ENCODE measurements at places on chromosomes 11 and 22.

DNA sequence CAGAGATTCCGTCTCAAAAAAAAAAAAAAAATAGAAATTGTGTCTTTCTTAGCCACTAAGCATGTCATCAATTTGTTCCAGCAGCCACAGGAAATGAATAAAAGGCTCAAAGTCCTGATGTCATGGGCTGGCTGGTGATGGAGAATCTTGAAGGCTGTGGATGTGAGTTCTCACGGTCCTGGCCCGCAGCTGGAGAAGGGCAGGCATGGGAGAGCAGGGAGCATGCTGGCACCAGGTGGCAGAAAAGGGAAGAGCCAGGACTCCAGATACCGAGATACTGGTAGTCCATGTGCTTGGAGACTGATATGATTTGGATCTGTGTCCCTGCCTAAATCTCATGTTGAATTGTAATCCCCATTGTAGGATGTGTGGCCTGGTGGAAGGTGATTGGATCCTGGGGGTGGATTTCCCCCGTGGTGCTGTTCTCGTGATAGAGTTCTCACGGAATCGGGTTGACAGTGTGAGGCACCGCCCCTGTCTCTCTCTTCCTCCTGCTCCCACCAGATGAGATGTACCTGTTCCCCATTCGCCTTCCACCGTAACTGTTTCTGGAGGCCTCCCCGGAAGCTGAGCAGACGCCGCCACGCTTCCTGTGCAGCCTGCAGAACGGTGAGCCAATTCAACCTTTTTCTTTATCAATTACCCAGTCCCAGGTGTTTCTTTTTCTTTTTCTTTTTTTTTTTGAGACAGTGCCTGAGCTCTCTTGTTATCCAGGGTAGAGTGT, 18.1 kb downstream of the MRGPRD start:
- no peak for DNase-seq

- no peak for DNase-seq
These were observed 1041.3 kb downstream of the OPCML start for GRCh38 chr11:132490978-132491377.

GRCh38 chr11:81222491-81222890, 1511.2 kb downstream of the FAM181B start:
- no peak for DNase-seq

DNA sequence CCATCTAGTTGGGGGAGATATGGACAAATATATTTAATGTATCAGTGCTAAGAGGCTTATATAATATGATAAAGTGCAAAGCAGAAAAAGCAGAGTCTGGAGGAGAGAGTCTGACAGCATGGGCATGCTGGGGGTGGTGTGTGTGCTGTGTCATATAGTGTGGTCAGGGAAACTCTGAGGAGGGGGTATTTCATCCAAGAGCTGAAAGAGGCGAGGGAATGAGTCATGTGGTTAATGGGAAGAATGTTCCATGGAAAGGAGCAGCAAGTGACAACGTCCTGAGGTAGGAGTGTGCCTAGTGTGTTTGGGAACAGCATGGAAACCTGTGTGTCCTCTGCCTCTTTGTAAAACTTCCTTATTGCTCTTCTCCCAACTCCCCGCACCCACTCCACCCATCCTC, 38.0 kb downstream of the EIF3F start:
- DNase-seq: no peak

DNA sequence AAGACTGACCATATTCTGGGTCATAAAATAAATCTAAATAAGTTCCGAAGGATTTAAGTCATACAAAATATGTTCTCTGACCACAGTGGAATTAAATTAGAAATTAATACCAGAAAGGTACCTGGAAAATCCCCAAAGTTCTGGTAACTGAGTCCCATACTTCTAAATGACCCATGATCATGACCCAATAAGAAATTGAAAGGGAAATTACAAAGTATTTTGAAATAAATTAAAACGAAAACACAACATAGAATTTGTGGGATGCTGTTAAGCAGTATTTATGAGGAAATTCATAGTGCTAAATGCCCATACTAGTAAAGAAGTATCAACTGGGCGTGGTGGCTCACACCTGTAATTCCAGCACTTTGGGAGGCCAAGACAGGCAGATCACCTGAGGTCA, 23.4 kb upstream of the IL10RA start:
- DNase-seq: no peak

DNA sequence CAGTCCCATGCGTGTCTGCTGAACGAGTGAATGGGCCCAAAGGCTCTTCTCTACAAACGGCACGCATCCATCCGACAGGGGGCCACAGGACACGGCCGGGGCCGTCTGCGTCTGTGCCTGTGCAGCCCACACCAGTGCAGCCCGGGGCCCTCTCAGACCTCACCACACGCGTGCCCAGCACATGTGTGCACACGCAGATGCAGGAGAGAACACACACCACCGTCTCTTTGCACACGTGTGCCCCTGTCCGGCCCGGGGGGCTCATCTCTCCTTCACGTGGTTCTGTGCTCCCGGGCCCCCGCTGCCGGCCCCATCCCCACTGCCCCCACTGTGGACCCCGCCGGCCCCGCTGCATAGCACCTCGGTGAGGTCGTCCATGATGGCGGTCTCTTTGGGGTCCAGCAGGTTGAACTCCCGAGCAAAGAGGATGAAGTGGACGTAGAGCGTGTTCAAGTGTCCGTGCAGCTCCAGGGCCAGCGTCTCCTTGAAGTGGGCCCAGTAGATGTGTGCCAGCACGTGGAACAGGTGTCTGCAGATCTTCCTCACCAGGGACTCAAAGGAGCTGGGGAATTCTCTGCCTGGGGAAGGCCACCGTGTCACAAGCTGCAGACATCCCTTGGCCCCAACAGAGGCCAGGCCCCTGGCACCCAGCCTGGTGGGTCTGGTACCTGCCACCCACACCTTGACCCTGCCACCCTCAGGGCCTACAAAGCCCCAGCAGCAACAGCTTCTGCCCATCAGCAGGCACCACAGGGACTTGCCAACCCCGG, 16.5 kb downstream of the MOB2 start:
- no peak for DNase-seq

GRCh38 chr11:19160847-19161246, 40.9 kb downstream of the CSRP3 start:
- no peak for DNase-seq

- DNase-seq: no peak
These were observed 141.2 kb downstream of the CTTN start for GRCh38 chr11:70539360-70540095.

GRCh38 chr11:125873881-125874555, 13.4 kb upstream of the HYLS1 start:
- no peak for DNase-seq

- DNase-seq: no peak
These were observed 14.3 kb downstream of the MUC5B start for GRCh38 chr11:1237128-1237580.

DNA sequence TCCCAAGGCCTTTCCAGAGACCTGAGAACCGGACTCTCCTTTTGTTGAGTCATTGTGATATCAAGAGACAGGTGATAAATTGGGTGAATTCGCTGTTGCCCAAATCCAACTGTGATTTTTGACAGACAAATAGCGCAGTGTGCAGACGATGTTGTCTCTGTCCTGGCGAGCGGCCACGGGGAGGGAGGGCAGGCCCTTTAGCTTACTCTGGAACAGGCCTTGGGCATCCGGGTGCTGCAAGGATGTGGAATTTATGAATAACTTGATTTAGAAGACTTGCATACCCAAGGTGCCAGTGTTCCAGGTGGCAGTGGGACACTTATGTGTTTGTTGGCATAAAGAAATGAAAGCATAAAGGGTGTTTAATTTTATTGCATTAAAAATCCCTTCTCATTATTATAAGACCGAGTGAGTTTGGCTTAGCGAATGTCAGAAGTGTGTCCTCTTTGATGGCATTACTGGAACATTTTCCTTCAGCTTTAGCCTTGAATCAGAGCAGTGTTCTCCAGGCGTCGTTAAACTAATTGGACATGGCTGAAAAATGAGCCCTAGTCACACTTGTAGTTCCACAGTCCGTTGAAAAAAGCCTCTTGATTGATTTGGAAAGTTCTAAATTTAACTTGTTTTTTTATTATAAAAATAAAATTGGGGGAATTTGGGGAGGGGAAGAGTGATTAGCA, 9.4 kb downstream of the LDLRAD3 start:
- DNase-seq: no peak

DNA sequence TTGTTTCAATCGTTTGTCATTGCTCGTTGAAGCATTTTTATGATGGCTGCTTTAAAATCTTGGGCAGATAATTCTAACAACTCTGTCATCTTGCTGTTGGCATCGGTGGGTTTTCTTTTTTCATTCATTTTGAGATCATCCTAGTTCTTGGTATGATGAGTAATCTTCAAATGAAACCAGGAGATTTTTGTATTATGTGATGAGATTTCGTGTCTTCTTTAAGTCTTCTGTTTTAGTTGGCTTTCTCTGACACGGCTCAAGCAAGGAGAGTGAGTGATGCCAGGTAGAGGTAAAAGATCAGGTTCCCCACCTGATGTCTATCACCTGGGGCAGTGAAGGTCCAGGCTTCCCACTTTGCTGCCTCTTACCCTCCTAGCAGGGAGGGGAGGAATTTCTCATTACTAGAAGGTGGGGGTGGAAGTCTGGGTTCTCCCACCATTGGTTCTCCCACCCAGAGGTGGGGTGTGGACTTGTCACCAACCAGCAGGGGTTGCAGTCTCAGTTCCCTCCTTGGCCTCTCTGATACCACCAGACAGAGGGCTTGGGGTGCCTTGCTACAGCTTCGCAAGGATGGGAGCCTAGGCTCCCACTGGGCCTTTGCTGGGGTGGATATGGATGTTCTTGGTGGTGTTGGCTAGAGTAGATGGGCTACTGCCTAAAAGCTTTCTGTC, 12.9 kb downstream of the CDC45 start:
- no peak for DNase-seq

GRCh38 chr11:128302425-128303186, 284.8 kb downstream of the ETS1 start:
- DNase-seq: no peak

DNA sequence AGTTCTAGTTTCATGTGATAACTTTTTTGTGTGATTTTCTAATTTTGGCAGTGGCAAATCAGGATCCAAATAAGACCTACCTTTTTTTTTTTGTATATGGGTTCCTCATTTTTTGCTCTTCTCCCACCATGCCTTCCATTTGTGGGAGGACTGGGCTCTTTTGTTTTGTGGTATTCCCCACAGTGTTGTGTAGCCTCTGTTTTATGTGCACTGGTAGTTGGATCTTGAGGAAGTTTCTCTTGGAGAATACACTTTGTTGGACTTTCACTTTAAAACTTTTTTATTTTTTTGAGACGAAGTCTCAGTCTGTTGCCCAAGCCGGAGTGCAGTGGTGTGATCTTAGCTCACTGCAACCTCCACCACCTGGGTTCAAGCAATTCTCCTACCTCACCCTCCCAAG, 39.7 kb downstream of the PPP6R3 start:
- no peak for DNase-seq

DNA sequence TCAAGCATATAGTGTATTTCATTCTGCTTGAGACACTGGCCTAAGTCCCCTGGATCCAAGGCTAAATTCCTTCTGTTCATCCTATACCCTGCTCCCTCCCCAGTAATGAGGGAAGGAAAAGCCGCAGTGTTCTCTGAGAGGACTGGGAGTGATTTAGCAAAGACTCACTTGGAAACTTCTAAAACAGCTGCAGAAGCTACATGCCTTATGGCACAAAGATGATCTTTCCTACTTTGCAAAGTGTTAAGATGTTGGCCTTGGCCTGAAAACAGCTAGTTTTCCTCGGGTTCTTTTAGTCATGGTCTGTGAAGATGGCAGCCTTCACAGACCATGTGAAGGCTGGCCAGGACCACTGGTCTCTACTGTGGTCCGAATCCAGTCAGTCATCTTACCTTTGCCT, 65.7 kb downstream of the ABTB2 start:
- DNase-seq: no peak

GRCh38 chr11:86199354-86199753, 45.2 kb upstream of the EED start:
- DNase-seq: no peak

DNA sequence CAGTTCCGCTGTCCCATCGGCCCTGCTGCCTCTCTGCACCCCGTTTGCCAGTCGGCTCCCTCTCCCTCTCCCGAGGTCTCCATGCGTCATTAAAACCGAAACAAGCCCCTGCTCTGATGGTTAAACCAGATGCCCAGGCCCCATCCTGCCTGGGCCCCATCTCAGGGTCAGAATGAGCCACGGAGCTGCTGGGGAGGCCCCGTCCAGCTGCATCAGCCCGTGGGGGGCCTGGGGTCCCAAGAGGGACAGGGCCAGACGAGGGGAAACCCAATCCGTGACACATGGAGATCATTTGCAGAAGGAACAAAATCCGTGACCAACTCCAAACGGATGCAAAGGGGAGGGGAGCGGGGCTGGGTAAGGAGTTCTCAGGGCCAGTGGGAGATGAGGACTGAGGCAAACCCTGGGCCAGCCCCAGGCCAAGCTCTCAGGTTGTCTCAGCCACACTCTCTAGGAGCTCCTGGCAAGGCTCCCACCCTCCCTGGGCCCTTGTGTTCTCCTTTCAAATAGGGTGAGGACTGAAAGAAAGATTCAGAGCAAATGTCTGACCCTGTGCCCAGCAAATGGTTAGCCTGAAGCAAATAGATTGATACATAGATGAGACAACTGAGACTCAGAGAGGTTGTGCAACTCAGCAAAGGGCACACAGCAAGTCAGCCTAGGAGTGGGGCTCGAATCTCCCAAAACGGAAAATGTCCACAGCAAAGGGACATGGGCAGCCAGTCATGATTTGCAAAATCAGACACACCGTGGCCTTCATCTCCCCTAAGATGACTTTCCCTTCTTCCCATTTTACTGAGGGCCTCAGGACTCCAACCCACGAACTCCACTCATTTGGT, 162.1 kb downstream of the MN1 start:
- no peak for DNase-seq
